ENCODE measurements at places on chromosomes 6 and 20.

GRCh38 chr6:125930765-125931418 is 25.7 kb upstream of the HINT3 start:
- DNase-seq = no peak

DNA sequence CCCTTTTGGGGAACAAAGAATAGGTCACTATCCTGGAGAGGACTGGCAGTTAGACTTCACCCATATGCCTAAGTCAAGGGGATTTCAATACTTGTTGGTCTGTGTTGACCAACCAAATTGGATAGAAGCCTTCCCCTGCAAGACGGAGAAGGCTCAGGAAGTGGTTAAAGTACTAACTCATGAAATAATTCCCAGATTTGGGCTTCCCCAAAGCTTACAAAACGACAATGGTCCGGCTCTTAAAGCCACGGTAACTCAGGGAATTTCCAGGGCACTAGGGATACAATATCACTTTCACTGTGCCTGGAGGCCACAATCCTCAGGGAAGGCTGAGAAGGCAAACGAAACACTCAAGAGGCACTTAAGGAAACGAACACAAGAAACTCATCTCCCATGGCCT is 223.1 kb downstream of the GMPR start:
- no peak for DNase-seq

DNA sequence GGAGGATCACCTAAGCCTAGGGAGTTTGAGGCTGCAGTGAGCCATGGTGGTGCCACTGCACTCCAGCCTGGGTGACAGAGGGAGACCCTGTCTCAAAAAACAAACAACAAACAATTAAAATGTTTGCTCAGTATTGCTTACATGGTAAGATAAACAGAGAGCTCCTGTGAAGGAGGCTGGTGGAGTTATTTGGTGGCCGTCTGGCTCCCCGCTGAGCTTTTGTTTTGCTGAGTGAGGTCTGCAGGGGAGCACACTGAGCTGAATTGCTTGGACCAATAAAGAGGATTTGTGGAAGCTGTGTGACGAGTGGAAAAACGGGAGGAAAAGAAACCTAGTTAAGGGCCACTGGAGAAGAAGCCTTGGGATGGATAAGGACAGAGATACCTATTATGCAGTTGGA is 41.1 kb upstream of the BMP6 start:
- no peak for DNase-seq

- no peak for DNase-seq
Observed at GRCh38 chr20:4697831-4698221, 23.9 kb upstream of the PRND start.

- peak; percentile 100 for DNase-seq
Observed at GRCh38 chr20:50724851-50725723, 6.3 kb upstream of the PARD6B start.

DNA sequence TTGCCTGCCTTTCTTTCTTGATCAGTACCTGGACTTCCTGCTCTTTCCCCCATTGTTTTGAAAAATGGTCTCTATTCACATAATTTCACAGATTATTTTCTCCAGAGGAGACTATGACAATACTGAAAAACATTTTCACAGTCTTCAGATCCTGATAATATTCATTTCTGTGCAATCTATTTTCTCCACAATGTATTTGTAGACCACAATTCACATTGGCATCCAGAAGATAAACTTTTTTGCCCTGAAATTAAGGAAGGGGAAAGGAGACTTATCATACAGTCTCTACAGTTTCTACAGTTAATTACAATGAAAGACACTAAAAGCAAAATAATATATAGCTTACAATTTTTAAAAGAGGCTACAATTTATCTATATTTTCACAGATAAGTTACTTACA is 18.4 kb downstream of the LCA5 start:
- DNase-seq = no peak

- no peak for DNase-seq
Observed at GRCh38 chr6:118372413-118372812, 175.7 kb upstream of the PLN start.

DNA sequence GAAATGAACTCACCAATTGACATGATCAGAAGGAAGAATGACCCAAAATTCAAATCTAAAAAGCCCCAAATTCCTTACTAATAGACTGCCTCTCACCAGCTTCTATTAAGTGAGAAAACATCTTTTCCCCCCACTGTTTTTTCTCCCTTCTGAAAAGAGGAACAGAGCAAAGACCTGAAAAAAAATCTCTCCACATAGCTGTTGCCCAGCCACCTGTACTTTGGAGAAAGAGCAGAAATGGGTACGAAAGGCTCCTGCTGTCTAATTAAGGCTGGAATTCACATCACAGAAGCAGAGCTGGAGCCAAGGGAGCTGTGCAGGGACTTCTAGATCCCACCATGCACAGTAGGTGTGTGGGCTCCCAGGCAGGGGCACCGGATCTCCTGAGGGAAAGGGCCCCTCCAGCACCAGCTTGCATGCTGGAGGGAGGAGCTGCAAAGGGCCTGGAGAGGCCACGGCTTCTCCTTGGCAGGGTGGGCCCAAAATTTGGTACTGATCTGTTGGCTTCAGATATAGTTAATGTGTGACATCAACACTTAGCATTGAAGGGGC is 73.2 kb upstream of the DUSP22 start:
- no peak for DNase-seq

DNA sequence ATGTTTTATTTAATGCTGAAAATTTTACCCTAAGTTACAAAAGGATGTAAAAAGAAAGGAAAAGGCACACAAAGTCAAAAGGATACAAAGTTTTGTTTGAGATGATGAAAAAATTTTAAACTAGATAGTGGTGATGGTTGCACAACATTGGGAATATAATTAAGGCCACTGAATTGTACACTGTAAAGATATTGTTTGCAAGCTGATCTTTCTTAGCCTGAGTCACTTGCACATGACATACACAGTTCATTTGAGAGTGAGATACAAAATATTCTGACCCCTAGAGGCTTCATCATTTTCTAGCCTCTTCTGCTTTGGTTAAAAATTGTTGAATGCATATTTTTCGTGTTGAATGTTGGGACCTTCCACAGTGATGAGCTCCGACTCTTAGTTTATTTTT is 462.6 kb downstream of the HDGFL1 start:
- no peak for DNase-seq

- no peak for DNase-seq
Observed at GRCh38 chr20:3721912-3722311, 9.5 kb upstream of the SIGLEC1 start.

- no peak for DNase-seq
Observed at GRCh38 chr6:9412951-9413559, 977.7 kb upstream of the SLC35B3 start.

GRCh38 chr6:37495244-37495934 is 4.3 kb downstream of the CCDC167 start:
- DNase-seq = no peak

DNA sequence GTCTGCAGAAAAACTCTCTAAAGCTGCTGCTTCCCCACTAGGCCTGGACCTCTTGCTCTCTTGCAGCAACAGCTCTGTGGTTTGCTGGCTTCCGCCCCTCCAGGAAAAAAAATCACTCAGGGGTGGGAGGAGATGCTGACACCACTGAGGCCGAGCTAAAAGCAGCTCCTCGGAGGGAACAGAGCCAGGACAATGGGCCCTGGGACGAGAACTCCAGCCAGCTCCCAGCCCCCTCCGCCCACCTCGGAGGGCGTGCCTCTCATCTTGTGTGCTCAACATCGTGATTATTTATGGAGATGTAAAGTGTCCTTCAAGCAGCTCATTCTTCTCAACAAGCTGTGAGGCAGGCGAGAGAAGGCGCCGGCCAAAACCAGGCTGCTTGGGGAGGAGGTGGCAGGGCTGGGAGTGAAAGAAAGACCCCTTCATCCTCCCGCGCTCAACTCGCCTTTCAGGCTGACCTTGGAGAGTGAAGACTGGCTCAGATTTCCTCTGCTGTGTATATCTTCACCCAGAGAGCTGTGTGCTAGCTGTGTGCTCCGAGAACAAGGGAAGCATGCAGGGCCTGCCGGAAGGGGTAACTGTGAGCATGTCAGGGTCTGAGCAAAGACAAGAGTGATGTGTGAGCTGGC is 53.5 kb upstream of the LRFN2 start:
- DNase-seq = no peak

GRCh38 chr6:151765444-151765886 is 42.0 kb upstream of the ESR1 start:
- peak; percentile 78 for DNase-seq
